Psoas muscle (tissue), 8 donors: ENCODE measurements at places on chromosomes 7 and 10. TPM values are rescaled to one million over a fixed set of nuclear protein-coding genes. Genes with fewer than 3 reads are reported as not detected.
A peak's percentile ranks its signal among the peaks of the same experiment; 100 is the strongest.

- DNase-seq = no peak
Measured at GRCh38 chr10:115084277-115084850, 8.8 kb upstream of the ATRNL1 start.

ACSL5 gene
- total RNA-seq = 2.2 TPM

DNA sequence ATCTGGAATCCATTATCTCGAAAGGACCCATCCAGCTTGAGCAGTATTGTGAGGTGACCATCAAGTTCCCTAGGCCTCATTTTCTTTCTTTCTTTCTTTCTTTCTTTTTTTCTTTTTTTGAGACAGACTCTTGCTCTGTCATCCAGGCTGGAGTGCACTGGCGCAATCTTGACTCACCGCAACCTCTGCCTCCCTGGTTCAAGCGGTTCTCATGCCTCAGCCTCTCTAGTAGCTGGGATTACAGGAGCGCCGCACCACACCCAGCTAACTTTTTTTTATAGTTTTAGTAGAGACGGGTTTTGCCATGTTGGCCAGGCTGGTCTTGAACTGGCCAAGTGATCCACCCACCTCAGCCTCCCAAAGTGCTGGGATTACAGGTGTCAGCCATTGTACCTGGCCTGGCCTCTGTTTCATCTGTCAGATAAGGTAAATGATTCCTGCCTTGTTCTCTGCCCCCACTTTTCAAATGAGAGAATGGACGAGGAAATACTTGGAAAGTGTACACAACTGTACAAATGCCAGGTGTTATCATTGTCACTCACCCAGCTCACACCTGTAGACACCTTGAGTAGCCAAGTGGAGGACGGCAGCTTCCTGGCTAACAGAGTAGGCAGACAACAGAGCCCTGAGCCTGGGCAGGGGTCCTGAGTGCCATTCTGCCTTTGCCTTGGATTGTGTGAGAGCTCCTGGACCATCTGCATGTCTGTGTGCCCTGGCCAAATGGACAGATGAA lies 54.1 kb downstream of the HK1 start:
- no peak for DNase-seq

DNA sequence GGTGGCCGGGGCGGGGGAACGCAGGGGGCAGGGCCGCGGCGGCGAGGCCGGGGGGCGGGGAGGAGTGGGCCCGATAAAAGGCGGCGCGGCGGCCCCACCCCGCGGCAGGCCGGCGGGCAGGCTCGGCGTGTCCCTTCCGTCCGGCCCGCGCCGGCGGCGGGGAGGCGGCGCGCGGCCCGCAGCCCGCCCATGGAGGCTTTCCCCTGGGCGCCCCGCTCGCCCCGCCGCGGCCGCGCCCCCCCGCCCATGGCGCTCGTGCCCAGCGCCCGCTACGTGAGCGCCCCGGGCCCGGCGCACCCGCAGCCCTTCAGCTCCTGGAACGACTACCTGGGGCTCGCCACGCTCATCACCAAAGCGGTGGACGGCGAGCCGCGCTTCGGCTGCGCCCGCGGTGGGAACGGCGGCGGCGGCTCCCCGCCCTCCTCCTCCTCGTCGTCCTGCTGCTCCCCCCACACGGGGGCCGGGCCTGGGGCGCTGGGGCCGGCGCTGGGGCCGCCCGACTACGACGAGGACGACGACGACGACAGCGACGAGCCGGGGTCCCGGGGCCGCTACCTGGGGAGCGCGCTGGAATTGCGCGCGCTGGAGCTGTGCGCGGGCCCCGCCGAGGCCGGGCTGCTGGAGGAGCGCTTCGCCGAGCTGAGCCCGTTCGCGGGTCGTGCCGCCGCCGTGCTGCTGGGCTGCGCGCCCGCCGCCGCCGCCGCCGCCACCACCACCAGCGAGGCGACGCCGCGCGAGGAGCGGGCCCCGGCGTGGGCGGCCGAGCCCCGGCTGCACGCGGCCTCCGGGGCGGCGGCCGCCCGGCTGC lies at the start of gene NANOS1:
Gene NANOS1, plus strand, starts transcription at position 102 of the 808 bp plus-strand sequence. Its CDS starts 88 bp downstream, at position 190.
- no peak for DNase-seq

DNA sequence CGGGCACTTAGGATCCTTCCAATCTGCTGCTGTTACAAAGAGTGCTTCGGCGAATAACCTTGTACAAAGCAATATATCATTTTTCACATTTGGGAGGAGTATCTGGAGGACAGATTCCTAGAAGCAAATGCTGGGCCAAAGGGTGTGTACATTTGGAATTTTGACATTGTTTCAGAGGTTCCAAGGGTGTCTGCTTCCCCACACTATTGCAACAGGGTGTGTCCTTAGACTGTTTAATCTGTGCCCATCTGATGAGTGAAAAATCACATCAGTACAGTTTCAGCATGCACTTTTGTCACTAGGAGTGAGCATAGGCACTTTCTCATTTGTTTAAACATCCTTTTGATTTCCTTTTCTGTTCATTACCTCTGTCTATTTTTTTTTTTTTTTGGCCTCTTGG lies 8.6 kb upstream of the ELFN1 start:
- no peak for DNase-seq

DNA sequence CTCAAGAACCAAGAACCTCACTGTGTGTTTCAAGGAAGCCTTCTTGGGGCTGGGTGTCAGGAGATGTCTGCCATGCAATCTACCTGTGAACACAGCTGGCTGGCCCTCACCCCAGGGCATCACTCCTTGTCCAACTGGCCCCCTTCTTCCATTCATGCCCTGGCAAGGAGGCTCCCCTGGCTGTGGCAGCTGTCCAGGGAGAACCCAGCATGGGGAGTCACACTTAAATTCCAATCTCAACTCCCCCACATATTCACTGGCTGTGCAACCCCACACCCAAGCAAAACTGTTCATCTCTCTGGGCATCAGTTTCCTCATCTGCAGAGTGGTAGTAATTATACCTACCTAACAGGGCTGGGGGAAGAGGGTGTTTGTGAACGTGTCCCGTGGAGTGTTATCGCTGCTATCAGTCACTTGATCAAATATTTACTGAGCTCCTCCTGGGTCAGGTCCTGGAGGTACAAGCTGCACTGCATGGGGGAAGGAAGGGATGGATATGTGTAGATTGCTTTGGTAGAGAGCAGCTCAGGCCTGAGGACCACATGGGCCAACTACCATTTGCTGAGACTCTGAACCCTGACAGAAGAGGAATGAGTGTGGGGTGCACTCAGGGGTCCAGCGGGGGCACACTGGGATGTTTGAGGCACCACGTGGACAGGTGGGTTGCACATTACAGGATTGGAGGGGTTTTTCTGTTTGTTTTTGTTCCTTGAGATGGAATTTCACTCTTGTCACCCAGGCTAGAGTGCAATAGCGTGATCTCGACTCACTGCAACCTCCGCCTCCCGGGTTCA lies 2.1 kb upstream of the GPRIN2 start:
- no peak for DNase-seq

FAM131B gene
- 0.25 TPM for total RNA-seq

DNA sequence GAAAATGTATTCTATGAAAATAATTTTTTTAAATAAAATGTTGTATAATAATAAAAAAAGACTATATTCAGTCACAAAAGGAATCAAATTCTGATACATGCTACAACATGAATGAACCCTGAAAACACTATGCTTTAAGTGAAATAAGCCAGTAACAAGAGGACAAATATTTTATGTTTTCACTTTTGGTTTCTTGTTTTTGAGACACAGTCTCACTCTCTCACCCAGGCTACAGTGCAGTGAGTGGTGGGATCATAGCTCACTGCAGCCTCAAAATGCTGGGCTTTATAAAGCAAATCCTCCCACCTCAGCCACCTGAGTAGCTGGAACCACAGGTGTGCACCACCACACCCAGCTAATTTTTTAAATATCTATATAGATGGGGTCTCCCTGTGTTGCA lies 64.2 kb downstream of the CNOT4 start:
- DNase-seq = no peak

GRCh38 chr7:143882020-143882603 lies 19.9 kb downstream of the TCAF1 start:
- peak; percentile 74 for DNase-seq

MOGAT3 gene
- total RNA-seq = not detected

- no peak for DNase-seq
Measured at GRCh38 chr7:122018032-122018431, 126.0 kb downstream of the AASS start.

- no peak for DNase-seq
Measured at GRCh38 chr7:115363916-115364315, 442.0 kb downstream of the MDFIC start.

- no peak for DNase-seq
Measured at GRCh38 chr7:65276822-65277221, 96.8 kb upstream of the ZNF92 start.

DNA sequence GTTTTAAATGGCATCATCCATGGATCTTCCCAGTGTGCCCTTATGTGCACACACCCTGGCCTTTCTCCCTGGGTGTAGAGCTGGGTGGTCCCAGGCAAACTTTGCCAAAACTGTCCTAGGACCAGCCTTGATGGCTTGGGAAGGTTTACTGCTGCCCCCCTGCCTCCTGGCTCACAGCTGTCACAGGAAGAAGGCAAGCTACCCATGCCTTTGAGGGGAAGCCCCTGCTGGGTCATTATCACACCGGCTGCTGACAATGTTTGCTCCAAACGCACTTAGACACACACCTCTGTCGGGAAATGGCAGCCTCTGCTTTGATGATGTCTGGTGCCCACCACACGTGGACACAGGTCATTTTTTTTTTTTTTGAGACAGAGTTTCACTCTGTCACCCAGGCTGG lies 25.2 kb upstream of the FIGNL1 start:
- DNase-seq = no peak

CYP3A5 gene
- total RNA-seq = 0.28 TPM

GRCh38 chr7:66189695-66190503 lies 15.2 kb upstream of the TPST1 start:
- DNase-seq = no peak
